ENCODE measurements at places on chromosomes 2 and 18.

- H3K36me3 ChIP-seq = peaks cover 21% of the 10 kb centered on the region
- no peaks in the 10 kb centered on the region for H3K27me3 ChIP-seq
- peak; percentile 15 for DNase-seq
- H3K27ac ChIP-seq = no peak overlapping the region
- H3K4me3 ChIP-seq = no peak overlapping the region
These were observed 24.2 kb downstream of the LMAN2L start for GRCh38 chr2:96715658-96716057.

DNA sequence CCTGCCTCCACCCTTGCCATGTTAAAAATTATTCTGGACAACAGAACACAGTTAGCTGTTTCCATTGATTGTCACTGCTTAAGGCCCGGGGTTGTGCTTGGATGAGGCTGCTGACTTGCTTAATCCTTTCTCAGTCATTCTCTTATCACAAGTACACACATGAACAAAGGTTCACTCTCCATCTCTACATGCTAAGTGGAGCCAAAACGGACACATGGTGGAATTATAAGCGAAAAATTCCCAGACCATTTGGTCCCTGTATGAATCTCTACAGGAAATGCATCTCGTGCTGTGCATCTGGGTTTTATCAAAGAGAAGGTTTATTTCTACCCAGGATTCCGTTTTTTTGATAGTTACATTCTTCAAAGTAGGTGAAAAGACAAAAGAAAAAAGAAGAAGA lies 177.5 kb upstream of the ETAA1 start:
- H3K27me3 ChIP-seq = no peaks in the 10 kb centered on the region
- H3K27ac ChIP-seq = no peak overlapping the region
- H3K4me3 ChIP-seq = no peak overlapping the region

DNA sequence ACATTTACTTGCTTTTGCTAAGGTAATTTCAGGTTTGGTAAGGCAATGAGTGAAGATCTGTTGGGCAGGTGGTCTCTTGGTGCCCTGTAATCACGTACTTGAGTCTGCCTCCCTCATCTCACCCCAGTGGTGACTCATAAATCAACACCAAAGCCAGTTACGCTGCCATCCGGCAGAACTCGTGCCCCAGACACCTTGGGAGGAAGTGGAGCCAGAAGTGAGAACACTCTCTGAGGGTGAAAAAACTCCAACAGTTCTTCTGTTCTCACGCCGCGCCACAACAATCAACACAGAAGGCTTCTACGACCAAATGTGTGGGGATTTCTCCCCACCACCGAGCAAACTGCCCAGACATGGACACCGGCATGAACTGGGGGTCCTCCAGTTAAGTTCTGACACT lies 206.2 kb downstream of the ARL4C start:
- DNase-seq = no peak
- H3K27ac ChIP-seq = no peak overlapping the region
- H3K4me3 ChIP-seq = no peak overlapping the region
- no peaks in the 10 kb centered on the region for H3K36me3 ChIP-seq
- H3K27me3 ChIP-seq = no peaks in the 10 kb centered on the region

GRCh38 chr2:230457073-230457768 lies 41.2 kb downstream of the SP100 start:
- DNase-seq = no peak
- H3K27ac ChIP-seq = no peak overlapping the region
- H3K4me3 ChIP-seq = no peak overlapping the region

GRCh38 chr2:114421781-114422180 lies 20.7 kb upstream of the DPP10 start:
- H3K27me3 ChIP-seq = no peaks in the 10 kb centered on the region
- no peak overlapping the region for H3K27ac ChIP-seq
- DNase-seq = no peak
- H3K36me3 ChIP-seq = no peaks in the 10 kb centered on the region

GRCh38 chr18:26181343-26181826 lies 44.9 kb upstream of the TAF4B start:
- no peak overlapping the region for H3K4me3 ChIP-seq
- no peaks in the 10 kb centered on the region for H3K27me3 ChIP-seq
- no peak overlapping the region for H3K27ac ChIP-seq
- no peaks in the 10 kb centered on the region for H3K4me1 ChIP-seq

GRCh38 chr2:218856167-218856895 lies 3.3 kb upstream of the WNT6 start:
- no peak for DNase-seq
- no peak overlapping the region for H3K27ac ChIP-seq
- peaks cover 96% of the 10 kb centered on the region for H3K27me3 ChIP-seq
- H3K4me1 ChIP-seq = peaks cover 7% of the 10 kb centered on the region
- H3K36me3 ChIP-seq = no peaks in the 10 kb centered on the region

- no peaks in the 10 kb centered on the region for H3K27me3 ChIP-seq
- DNase-seq = peak; percentile 55
- H3K4me1 ChIP-seq = peaks cover 32% of the 10 kb centered on the region
- H3K36me3 ChIP-seq = no peaks in the 10 kb centered on the region
- no peak overlapping the region for H3K4me3 ChIP-seq
- H3K27ac ChIP-seq = peak overlapping the region; percentile 86
These were observed 398.1 kb downstream of the TNS1 start for GRCh38 chr2:217604527-217605194.

GRCh38 chr18:45837283-45838070 lies 12.0 kb downstream of the SIGLEC15 start:
- no peaks in the 10 kb centered on the region for H3K36me3 ChIP-seq
- DNase-seq = peak; percentile 64
- no peak overlapping the region for H3K27ac ChIP-seq
- peaks cover 24% of the 10 kb centered on the region for H3K4me1 ChIP-seq
- peaks cover 11% of the 10 kb centered on the region for H3K27me3 ChIP-seq

DNA sequence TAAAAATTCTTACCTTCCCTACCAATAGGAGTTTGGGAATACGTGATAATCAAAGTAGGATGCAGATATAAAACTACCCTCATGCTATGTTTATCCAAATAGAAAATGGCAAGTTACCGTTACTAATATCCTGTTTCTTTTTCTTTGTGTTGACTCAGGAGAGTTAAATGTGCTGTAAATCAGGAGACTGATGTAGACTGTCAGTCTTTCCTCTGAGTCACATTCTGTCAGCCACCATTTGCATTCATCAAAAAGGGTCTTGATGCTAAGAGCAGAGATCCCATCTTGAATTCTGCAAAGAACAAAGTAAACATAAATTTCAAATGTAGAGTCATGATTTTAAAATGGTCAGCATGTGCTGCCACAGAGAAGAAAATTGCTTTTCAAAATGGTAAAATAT lies 712.8 kb downstream of the SOCS6 start:
- H3K4me3 ChIP-seq = no peak overlapping the region
- H3K4me1 ChIP-seq = no peaks in the 10 kb centered on the region
- no peaks in the 10 kb centered on the region for H3K36me3 ChIP-seq
- H3K27me3 ChIP-seq = no peaks in the 10 kb centered on the region

- no peak overlapping the region for H3K4me3 ChIP-seq
- no peak overlapping the region for H3K27ac ChIP-seq
- peak; percentile 86 for DNase-seq
- no peaks in the 10 kb centered on the region for H3K36me3 ChIP-seq
These were observed 91.6 kb downstream of the TMX3 start for GRCh38 chr18:68623342-68623741.

- H3K4me1 ChIP-seq = peaks cover 5% of the 10 kb centered on the region
- peak overlapping the region; percentile 86 for H3K4me3 ChIP-seq
- peak overlapping the region; percentile 91 for H3K27ac ChIP-seq
- no peaks in the 10 kb centered on the region for H3K27me3 ChIP-seq
- peak; percentile 1 for DNase-seq
These were observed 634 bp downstream of the MTIF2 start for GRCh38 chr2:55268288-55268906.

DNA sequence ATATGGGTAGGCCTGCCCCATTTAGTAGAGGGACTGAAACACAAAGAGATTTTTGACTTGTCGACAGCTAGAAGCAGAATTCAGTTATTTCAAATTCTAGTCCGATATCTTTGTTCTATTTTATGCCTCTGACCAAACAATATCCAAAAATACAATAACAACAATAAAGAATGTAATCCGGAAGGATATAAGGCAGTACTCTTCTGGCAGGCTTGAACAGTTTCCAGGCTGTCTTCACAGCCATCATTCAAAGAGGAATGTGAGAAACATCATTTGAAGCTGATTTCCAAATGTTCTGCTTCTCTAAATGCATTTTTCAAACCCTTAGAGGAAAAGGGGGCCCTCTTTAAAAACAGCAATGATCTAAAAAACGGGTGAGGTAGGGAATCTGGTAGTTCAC lies 36.7 kb upstream of the SPTBN1 start:
- H3K36me3 ChIP-seq = no peaks in the 10 kb centered on the region
- no peak overlapping the region for H3K27ac ChIP-seq
- H3K27me3 ChIP-seq = no peaks in the 10 kb centered on the region
- DNase-seq = no peak
- no peak overlapping the region for H3K4me3 ChIP-seq

GRCh38 chr2:28346587-28346986 lies 46.1 kb upstream of the FOSL2 start:
- H3K4me3 ChIP-seq = no peak overlapping the region
- peaks cover 5% of the 10 kb centered on the region for H3K4me1 ChIP-seq
- H3K27ac ChIP-seq = no peak overlapping the region
- no peak for DNase-seq

DNA sequence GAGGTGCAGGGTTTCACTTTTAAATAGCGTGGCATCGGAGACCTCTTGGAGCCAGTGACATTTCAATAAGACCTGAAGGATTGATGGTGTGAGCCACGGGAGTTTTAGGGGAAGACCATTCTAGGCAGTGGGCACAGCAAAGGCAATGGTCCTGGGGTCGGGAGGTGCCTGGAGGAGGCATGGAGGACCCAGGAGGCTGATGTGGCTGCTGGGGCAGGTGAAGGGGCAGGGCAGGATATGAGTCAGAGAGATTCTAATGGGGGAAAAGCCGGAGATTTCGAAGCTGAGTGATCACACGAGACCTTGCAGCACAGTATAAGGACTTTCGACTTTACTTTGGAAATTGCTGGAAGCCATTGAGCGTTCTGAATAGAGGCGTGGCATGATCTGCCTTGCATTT lies 79.6 kb upstream of the KCNE4 start:
- no peaks in the 10 kb centered on the region for H3K36me3 ChIP-seq
- no peak overlapping the region for H3K4me3 ChIP-seq
- no peak overlapping the region for H3K27ac ChIP-seq
- no peak for DNase-seq
- H3K27me3 ChIP-seq = no peaks in the 10 kb centered on the region

GRCh38 chr2:226865710-226866109 lies 29.9 kb downstream of the RHBDD1 start:
- H3K27ac ChIP-seq = no peak overlapping the region
- H3K4me1 ChIP-seq = no peaks in the 10 kb centered on the region
- no peaks in the 10 kb centered on the region for H3K27me3 ChIP-seq
- DNase-seq = no peak

GRCh38 chr2:54497763-54498680 lies 41.9 kb downstream of the SPTBN1 start:
- peak; percentile 61 for DNase-seq
- no peaks in the 10 kb centered on the region for H3K27me3 ChIP-seq
- H3K27ac ChIP-seq = no peak overlapping the region
- H3K4me1 ChIP-seq = peaks cover 12% of the 10 kb centered on the region
- H3K4me3 ChIP-seq = no peak overlapping the region

DNA sequence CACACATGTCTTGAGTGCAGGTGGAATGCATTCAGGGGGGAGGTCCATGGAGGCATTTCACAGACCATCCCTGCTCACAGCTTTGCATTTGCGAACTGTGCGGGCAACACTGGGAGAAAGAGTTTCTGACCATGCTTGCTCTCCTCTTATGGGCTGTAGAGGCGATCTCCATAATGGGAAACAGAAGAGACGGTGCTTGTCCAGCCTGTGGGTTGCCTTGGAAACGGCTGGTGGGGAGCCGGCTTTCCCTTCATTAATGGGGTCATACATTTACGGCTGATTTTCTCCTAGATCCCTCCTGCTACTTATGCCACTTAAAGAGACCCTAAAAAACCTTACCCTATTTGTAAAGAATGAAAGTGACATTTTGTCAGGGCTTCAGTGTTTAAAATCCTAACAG lies 147.4 kb downstream of the SOX11 start:
- H3K27me3 ChIP-seq = no peaks in the 10 kb centered on the region
- H3K27ac ChIP-seq = no peak overlapping the region
- H3K4me3 ChIP-seq = no peak overlapping the region
- H3K4me1 ChIP-seq = no peaks in the 10 kb centered on the region

- peak overlapping the region; percentile 85 for H3K4me3 ChIP-seq
- H3K27me3 ChIP-seq = peaks cover 12% of the 10 kb centered on the region
- H3K27ac ChIP-seq = peak overlapping the region; percentile 62
These were observed 484 bp downstream of the APCDD1 start for GRCh38 chr18:10454681-10455557.

GRCh38 chr2:8636041-8636491 lies 45.8 kb upstream of the ID2 start:
- peak overlapping the region; percentile 71 for H3K27ac ChIP-seq
- no peaks in the 10 kb centered on the region for H3K27me3 ChIP-seq
- no peaks in the 10 kb centered on the region for H3K36me3 ChIP-seq
- H3K4me1 ChIP-seq = peaks cover 30% of the 10 kb centered on the region

DNA sequence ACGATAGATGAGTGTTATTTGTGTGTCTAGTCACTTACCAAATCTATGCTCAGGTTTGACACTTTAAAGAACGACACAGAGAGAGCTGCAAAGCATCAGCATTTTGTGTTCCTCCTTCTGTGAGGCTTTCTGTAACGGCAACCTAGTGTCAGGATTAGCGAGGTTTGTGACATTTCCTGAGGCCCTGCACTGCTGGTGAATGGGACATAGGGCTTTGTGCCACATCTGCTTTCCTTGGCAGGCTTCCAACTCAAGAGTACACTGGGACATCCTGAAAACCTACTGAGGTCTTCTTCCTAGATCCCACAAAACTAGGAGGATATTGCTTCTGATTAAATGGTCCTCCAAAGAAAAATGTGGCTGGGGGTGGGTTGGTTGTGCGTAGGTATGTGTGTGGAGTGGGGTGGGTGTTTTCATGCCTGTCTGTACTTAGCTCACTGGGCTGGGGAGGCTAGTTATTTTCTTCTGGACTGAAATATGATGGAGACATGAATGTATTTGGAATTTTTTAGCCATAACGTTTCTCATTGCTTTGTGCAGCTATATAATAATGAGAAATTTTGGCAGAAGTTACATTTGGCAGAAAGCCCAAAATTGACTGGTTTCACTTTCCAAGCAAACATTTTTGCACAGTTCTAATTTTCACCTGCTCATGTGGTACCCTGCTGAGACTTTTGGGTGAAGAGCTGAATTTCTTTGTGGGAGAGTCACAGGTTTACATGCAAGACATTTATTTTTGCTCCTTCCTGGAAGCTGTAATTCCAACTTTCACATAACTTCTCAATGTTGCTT lies 308.4 kb downstream of the XIRP2 start:
- no peaks in the 10 kb centered on the region for H3K27me3 ChIP-seq

All from cardiac muscle cell (in vitro differentiated cells and primary cell).